ENCODE measurements at places on chromosomes 2 and 18. TPM values are rescaled to one million over a fixed set of nuclear protein-coding genes. Genes with fewer than 3 reads are reported as not detected.
A peak's percentile ranks its signal among the peaks of the same experiment; 100 is the strongest.

PROKR1 gene
- not detected for polyA plus RNA-seq

MAP3K2 gene
- polyA plus RNA-seq, result 56.5 TPM

MROH2A gene
- polyA plus RNA-seq, result not detected

INHA gene
- not detected for polyA plus RNA-seq

FNDC4 gene
- polyA plus RNA-seq, result not detected

NR4A2 gene
- 2.5 TPM for polyA plus RNA-seq

ANKRD62 gene
- polyA plus RNA-seq, result not detected

GRCh38 chr2:240806006-240806405 is 14.0 kb downstream of the KIF1A start:
- no peak for DNase-seq
- no peak overlapping the region for H3K4me3 ChIP-seq
- H3K27ac ChIP-seq, result no peak overlapping the region
- H3K4me1 ChIP-seq, result no peaks in the 10 kb centered on the region
- no peaks in the 10 kb centered on the region for H3K36me3 ChIP-seq

GRCh38 chr18:59646963-59647307 is 50.3 kb downstream of the CCBE1 start:
- no peaks in the 10 kb centered on the region for H3K4me1 ChIP-seq
- no peaks in the 10 kb centered on the region for H3K27me3 ChIP-seq
- H3K36me3 ChIP-seq, result no peaks in the 10 kb centered on the region
- H3K27ac ChIP-seq, result no peak overlapping the region

GRCh38 chr2:136005462-136006196 is 20.2 kb upstream of the DARS1 start:
- H3K36me3 ChIP-seq, result no peaks in the 10 kb centered on the region
- DNase-seq, result no peak
- H3K4me3 ChIP-seq, result no peak overlapping the region

- H3K4me3 ChIP-seq, result no peak overlapping the region
- H3K27ac ChIP-seq, result no peak overlapping the region
- H3K36me3 ChIP-seq, result no peaks in the 10 kb centered on the region
- H3K4me1 ChIP-seq, result no peaks in the 10 kb centered on the region
Measured at GRCh38 chr18:10912790-10913545, 236.4 kb downstream of the PIEZO2 start.

GRCh38 chr2:73070643-73071359 is 711 bp downstream of the SFXN5 start:
- H3K27ac ChIP-seq, result peak overlapping the region; percentile 81
- H3K36me3 ChIP-seq, result no peaks in the 10 kb centered on the region
- peak; percentile 28 for DNase-seq

DNA sequence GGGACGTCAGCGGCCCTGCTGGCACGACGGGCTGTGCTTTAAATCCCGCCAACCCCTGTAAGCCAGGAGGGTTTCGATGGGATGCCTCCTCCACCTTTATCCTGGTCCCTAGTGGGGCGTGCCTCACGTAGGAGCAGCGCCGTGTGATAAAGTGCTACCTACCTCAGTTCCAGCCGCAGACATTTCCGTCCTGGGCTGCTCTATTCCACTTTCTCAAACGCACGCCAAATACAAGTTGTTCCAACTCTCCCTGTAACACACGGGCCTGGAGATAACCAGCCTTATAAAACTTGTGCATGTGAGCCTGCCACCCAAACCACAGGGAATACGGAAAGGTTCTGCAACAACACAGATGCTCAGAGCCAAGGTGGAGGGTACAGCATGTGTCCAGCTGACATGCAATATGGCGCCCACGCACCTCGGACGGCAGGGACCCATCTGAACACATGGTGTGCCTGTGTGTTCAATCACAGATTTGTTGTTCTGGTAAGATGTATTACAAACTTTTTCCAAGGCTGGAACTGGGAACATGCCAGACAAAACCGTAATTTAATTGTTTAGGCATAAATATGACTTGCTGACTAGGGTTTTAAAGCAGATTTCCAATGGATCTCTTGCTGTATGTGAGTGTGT is 47.7 kb downstream of the ZNF516 start:
- H3K4me3 ChIP-seq, result no peak overlapping the region
- H3K4me1 ChIP-seq, result no peaks in the 10 kb centered on the region
- H3K27ac ChIP-seq, result no peak overlapping the region
- no peaks in the 10 kb centered on the region for H3K36me3 ChIP-seq

GRCh38 chr2:222424729-222425671 is 657 bp downstream of the SGPP2 start:
- DNase-seq, result no peak
- no peaks in the 10 kb centered on the region for H3K27me3 ChIP-seq
- H3K36me3 ChIP-seq, result no peaks in the 10 kb centered on the region
- H3K4me1 ChIP-seq, result no peaks in the 10 kb centered on the region
- peak overlapping the region; percentile 48 for H3K4me3 ChIP-seq

GRCh38 chr2:232633413-232634205 is at the start of gene EFHD1:
Gene EFHD1 (plus strand): TSS chr2:232633604. CDS start chr2:232633705, 101 bp downstream.
- H3K4me1 ChIP-seq, result peaks cover 7% of the 10 kb centered on the region
- peak within 1 kb of the TSS; percentile 47 for H3K4me3 ChIP-seq

- no peaks in the 10 kb centered on the region for H3K4me1 ChIP-seq
- no peak overlapping the region for H3K4me3 ChIP-seq
- no peaks in the 10 kb centered on the region for H3K36me3 ChIP-seq
- no peaks in the 10 kb centered on the region for H3K27me3 ChIP-seq
Measured at GRCh38 chr2:12804091-12804856, 87.5 kb downstream of the TRIB2 start.

DNA sequence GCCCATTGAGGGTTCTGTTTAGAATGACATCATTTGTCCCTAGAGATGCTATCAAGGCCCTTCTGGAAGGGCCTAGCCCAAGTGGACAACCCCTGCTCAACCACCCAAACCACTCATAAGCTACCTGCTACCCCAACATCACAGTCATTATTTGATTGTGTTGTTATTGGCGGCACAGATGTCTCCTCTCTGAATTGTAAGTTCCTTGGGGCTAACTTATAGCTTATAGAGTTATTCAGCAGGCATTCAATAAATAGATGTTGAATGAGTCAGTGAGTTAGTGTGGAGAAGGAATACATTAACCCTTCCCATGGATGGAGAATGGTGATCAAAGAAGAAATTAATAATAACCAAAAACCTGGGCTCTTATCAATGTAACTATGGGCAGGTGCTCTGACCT is 80.0 kb downstream of the ACAA2 start:
- DNase-seq, result no peak
- H3K4me1 ChIP-seq, result no peaks in the 10 kb centered on the region
- H3K4me3 ChIP-seq, result no peak overlapping the region
- H3K27ac ChIP-seq, result no peak overlapping the region
- no peaks in the 10 kb centered on the region for H3K36me3 ChIP-seq
- H3K27me3 ChIP-seq, result no peaks in the 10 kb centered on the region

- H3K27ac ChIP-seq, result no peak overlapping the region
- no peak for DNase-seq
- peaks cover 9% of the 10 kb centered on the region for H3K27me3 ChIP-seq
- no peaks in the 10 kb centered on the region for H3K36me3 ChIP-seq
- no peak overlapping the region for H3K4me3 ChIP-seq
Measured at GRCh38 chr2:11998218-11998617, 251.8 kb downstream of the LPIN1 start.

DNA sequence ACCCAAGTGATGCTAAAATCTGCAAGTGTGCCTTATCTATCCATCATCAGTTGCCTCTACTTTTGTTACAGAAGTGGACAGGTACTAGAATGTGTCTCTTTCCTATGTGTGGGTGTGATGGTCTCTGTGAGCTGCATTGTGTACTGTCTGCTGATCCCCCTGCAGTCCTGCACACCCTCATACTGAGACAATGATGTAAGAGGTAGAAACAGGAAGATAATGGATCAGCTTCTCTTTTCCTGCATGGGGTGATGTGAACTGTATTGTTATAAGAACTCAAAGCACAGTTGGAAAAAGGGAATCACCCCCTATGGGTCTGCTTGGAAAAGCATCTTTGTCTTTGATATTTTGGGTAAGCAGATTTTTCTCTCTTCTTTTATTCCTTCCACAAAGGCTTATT is 537.6 kb upstream of the CDH2 start:
- no peak overlapping the region for H3K27ac ChIP-seq
- no peaks in the 10 kb centered on the region for H3K27me3 ChIP-seq
- no peaks in the 10 kb centered on the region for H3K36me3 ChIP-seq
- no peaks in the 10 kb centered on the region for H3K4me1 ChIP-seq
- DNase-seq, result no peak

- H3K36me3 ChIP-seq, result no peaks in the 10 kb centered on the region
- H3K4me1 ChIP-seq, result no peaks in the 10 kb centered on the region
- H3K4me3 ChIP-seq, result no peak overlapping the region
- no peak for DNase-seq
Measured at GRCh38 chr2:102070058-102070642, 72.4 kb upstream of the IL1R1 start.

DNA sequence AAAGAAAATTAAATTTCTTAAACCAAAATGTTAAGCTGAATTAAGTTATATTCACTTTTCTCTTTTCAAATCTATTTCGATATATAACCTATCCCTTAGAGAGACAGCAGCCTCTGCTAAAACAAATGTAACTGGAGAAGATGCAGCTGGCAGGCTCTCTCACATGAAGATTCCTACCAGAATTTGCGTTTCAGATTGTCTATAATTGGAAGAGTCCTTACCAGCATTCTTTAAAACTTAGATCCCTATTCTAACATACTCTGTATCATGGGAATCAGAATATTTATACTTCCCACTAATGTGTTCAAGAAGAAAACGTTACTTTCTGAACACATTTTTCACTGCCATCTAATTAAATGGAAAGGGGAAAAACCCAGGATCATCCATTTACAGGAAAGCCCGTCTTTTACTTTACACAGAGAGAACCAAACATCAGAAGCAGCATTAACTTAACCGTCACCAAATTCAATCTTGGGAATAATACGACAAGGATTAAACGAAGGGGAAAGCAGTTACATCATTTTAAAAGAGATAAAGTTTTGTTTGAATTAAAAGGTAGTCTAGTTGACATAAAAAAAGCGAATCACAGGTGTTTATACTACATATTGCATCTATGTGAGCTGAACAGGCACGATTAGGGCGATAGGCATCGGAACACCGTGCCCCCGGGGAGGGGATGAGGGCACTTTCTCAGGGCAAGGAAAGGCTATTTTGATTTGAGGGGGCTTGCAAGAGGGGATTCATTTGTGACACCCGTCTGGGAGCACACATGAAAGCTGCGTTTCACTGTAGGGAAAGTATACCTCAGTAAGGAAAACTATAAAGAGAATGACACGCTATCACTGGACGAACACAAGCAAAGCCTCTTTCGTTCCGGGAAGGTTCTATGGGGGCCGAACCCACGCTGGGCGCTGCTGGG is 1.3 kb downstream of the PTPN2 start:
- DNase-seq, result peak; percentile 25
- peak overlapping the region; percentile 89 for H3K4me3 ChIP-seq
- H3K4me1 ChIP-seq, result peaks cover 31% of the 10 kb centered on the region

GRCh38 chr2:209845666-209846065 is 74.0 kb downstream of the UNC80 start:
- H3K36me3 ChIP-seq, result no peaks in the 10 kb centered on the region
- H3K4me3 ChIP-seq, result no peak overlapping the region
- no peaks in the 10 kb centered on the region for H3K27me3 ChIP-seq
- H3K27ac ChIP-seq, result no peak overlapping the region
- no peak for DNase-seq

DNA sequence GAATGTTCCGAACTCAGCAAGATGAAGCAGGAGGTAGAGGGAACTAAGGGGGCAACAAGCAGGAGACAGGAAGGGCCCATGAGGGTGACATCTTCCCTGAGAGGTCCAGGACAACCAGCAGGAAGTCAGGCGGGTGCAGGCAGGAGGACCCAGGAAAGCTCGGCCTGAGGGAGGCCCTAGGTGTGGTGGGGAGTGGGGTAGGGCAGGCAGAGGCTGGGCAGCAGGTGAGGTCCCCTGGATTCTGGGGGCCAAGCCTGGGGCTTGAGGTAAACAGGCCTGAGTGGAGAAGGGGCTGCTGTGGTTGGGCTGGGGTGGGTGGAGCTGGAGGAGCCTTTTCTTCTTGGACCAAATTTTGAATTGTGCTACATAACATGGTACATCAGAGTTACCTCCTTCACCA is 4.1 kb upstream of the ALPG start:
- H3K4me1 ChIP-seq, result no peaks in the 10 kb centered on the region
- H3K4me3 ChIP-seq, result no peak overlapping the region
- no peaks in the 10 kb centered on the region for H3K36me3 ChIP-seq
- no peaks in the 10 kb centered on the region for H3K27me3 ChIP-seq
- DNase-seq, result no peak
- H3K27ac ChIP-seq, result no peak overlapping the region

DNA sequence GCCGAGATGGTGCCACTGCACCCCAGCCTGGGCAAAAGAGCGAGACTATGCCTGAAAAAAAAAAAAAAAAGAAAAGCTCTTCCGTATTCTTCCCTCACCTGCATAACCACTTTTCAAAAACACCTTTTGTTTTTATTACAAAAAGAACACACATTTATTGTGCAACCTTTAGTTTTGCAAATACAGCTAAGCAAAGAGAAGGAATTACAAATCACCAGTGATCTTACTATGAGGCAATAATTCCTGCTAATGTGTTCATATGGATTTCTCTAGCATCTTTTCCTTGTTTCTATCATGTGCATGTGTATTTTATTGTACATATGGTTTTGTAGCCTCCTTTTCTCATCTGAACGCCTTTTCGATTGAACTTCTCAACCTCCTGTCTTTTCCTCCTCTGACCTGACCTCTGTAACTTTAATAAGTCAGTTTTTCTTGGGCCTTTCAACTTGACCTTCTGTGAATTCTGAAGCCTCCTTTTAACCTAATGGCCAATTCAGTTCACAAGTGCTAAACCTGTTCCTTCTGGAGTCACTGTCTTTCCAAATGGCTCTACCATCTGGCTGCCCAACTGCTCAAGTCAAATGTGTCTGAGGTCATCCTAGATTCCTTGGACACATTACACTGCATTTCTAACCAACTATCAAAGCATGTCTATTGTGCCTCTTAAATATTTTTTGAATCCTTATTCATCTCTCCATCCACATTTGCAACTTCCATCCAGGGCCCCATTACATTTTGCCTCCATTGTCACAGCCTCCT is 59.1 kb upstream of the DAPL1 start:
- H3K36me3 ChIP-seq, result no peaks in the 10 kb centered on the region
- no peak overlapping the region for H3K27ac ChIP-seq
- H3K27me3 ChIP-seq, result no peaks in the 10 kb centered on the region
- H3K4me3 ChIP-seq, result no peak overlapping the region

DNA sequence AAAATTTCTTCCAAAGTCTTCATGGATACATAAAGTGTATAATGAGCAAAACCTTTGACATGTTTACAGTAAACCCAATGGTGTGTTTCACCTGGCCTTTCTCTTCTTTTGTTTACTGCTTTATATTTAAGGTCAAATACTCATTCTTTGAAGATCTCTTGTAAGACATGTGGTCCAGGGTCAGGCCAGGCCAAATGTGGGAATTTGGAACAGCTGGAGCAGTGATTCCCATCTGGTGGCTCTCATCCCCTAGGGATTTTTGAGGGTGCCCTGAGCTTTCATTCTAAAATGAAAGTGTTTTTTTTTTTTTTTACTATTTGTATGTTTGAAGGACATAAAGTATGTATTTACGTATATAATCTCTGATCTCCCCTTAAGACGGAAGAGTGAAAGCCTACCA is 13.8 kb upstream of the MGAT5 start:
- peaks cover 32% of the 10 kb centered on the region for H3K4me1 ChIP-seq
- no peak for DNase-seq
- H3K27ac ChIP-seq, result no peak overlapping the region
- no peak overlapping the region for H3K4me3 ChIP-seq
- no peaks in the 10 kb centered on the region for H3K36me3 ChIP-seq

Data from naive thymus-derived CD4-positive, alpha-beta T cell (primary cell).